Fibroblast of upper back skin (primary cell): ENCODE measurements at places on chromosomes 13 and 19.

- no peak for DNase-seq
Measured at GRCh38 chr19:918481-919198, 1.5 kb downstream of the KISS1R start.

DNA sequence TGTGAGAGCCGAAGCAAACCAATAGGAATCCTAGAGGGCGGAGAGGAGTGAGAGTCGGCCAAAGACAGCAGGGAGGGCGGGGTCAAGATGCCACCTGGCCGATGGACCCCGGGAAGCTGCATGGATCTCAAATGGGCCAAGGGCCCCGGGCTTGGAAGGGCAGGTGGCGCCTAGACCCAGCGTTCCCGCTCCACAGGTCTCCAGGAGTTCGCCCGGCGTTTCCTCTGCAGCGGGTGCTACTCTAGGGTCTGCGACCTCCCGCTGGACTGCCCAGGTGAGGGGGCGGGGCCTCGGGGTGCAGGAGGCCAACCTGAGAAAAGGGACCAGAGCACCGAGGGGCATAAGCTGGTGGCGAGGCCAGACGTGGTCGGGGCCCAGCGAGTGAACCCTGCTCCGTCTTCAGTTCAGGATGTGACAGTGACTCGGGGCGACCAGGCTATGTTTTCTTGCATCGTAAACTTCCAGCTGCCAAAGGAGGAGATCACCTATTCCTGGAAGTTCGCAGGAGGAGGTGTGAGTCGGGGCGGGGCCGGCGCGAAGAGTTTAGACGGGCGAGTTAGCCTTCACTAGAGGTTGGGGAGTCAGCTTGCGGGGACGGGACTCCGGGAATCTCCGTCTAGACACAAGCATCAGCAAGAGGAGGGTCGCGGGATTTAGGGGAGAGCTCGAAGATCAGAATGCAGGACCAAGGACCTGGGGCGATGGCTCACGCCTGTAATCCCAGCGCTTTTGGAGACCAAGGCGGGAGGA lies 9.9 kb downstream of the SPACA6 start:
- DNase-seq, result no peak

- DNase-seq, result no peak
Measured at GRCh38 chr19:31533114-31533513, 183.9 kb upstream of the TSHZ3 start.

- DNase-seq, result peak; percentile 67
Measured at GRCh38 chr13:72864142-72865011, 82.4 kb downstream of the PIBF1 start.

- no peak for DNase-seq
Measured at GRCh38 chr13:25117312-25117711, 21.4 kb downstream of the PABPC3 start.

DNA sequence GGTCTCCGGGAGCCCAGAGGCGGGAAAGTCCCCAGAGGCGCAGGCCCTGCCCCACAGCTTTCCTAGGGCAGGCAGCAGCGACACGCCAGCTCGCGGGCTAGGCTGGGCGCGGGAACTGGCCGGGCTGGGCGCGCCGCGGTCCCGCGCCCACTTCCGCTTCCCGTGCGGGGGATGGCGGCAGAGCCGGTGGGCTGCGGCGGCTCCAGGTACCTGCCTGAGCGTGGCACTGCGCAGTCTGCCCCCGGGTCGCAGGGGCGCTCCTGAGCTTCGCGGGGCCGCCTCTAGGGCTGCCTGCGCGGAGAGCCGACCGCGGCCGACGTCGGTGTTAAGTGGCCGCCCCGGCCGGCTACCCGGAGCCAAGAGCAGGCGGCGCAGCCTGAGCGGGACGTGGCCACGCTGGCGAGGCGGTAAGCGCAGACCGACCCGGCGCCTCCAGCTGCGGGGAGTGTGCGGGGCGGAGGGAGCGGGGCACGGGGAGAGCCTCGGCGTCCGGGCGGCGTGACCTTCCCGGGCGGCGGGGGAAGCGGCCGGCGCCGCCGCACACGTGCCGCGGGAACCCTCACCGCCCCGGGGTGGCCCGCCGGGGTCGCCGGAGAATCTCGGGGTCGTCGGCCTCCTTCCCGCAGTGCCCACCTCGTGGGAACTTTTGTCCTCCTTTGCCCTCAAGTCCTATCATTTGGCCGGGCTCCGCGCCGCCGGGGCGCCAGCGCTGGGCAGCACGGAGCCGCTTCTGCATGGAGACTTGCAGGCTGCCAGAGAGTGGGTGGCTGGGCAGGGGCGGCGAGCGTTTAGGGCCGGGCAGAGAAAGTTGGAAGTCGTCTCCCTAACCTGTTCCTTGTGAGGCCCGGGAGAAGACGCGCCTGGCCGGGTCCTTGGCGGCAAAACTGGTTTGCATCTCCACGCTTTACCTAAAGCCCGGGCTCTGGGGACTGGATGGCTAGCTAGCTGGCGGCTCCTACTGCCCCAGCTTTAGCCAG lies 31.4 kb upstream of the MPHOSPH8 start:
- peak; percentile 33 for DNase-seq

DNA sequence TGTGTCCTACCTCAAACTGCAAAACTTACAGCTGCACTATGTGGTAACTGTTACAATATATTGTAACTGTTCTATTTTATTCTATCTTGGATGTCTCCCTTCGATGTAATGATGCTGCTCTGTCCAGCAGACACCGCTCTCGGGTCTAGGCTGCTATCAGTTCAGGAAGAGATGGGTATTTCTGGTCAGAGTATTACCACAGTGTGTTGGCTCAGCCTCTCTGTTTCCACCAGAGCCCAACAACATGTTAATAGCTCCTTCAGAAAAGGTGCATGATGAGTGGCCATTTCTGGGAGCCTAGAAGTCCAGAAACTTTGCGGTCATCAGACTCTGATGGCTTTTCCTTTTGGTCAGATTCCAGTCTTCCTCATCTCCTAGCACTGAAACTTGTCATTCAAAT lies 35.9 kb upstream of the IGFL1 start:
- no peak for DNase-seq

- DNase-seq, result no peak
Measured at GRCh38 chr19:47456721-47457474, 14.8 kb downstream of the SLC8A2 start.

DNA sequence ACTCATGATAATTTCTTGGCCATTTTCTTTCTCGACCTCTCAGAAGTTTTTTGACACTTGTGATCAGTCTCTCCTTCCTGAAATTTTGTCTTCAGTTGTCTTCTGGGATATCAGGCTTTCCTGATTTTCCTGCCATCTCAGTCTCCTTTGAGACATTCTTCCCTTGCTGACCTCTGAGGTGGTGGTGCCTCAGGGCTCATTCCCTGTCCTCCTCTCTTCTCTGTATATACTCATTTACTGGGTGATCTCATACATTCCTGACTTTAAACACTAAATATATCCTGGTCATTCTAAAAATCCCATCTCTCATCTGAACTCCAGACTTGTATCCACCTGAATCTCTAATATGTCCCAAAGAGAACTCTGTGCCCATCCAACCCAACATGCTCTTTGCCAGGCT lies 31.3 kb upstream of the STARD13 start:
- no peak for DNase-seq

- DNase-seq, result no peak
Measured at GRCh38 chr19:13613447-13613846, 107.2 kb upstream of the CACNA1A start.

DNA sequence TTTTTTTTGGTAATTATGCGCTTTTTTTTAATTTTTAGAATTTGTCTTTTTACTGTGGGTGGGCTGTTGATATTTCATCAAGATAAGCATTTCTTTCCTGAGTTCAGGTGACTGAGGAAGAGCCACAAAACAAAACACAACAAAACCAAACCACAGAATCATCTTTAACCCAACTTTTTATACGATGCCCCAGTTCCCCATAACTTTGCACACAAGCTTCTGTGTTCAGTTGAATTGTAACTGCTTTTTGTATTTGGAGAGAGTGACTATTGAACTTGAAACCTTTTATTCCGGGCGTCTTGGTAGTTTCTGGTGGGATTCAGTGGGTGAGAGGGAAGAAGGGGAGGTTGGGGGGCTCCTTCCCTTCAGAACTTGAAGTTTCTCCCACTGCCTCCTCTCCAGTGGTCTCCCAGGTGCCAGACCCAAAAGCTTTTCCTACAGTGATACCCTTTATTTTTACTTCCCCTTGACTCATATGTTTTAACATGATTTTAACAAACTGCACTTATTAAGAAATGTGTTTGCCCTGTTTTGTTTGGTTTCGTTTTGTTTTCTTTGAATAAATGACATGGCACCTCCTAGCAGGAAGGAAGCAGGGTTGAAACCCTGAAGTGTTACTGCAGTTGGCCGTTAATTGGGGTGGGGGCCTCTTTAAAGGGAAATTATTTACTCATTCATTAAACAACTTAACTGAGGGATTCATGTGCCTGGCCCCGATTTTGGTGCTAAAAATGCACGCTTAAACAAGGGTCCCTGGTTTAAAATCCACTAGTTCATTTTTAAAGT lies 2.7 kb upstream of the CCDC97 start:
- no peak for DNase-seq

DNA sequence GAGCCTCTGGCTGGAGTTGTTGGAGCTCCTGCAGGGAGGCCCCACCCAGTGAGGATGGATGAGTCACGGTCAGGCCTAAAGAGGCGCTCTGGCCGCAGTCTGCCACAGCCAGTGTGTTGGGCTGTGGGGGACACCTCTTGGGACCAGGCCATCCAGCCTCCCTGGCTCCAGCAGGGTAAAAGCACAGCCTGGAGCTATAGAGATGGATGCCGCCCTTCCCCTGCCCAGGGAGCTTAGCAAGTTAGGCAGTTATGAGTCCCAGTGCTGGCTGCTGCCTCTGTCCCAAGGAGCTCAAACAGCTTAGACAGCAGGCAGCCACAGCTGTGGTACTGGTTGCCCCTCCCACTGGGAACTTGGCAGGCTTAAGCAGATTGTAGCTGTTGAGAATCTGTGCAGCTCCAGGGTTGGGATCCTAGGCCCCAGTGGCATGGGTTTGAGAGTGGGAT lies 100.9 kb downstream of the NDFIP2 start:
- peak; percentile 17 for DNase-seq

GRCh38 chr19:47305309-47305751 lies 4.3 kb upstream of the C5AR1 start:
- peak; percentile 90 for DNase-seq

GRCh38 chr13:73077865-73078264 lies 19.1 kb downstream of the KLF5 start:
- no peak for DNase-seq

DNA sequence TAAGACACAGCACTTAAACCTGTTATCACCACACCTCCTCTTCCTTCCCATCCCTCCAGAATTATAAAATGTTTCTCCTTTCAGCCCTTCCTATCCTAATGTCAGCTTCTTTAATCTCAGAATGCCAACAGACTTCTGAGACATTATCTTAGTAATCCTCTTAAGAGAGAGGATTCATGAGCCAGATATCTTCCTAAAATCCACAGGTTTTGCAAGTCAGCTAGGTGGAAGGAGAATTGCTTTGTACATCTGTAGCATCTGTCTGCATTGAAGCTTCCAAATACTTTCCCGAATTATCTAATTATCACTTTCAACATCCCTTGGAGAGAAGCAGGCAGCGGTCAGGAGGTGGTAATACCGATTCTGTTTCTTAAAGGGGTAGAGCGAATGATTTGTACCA lies 179.1 kb downstream of the DCT start:
- DNase-seq, result no peak

DNA sequence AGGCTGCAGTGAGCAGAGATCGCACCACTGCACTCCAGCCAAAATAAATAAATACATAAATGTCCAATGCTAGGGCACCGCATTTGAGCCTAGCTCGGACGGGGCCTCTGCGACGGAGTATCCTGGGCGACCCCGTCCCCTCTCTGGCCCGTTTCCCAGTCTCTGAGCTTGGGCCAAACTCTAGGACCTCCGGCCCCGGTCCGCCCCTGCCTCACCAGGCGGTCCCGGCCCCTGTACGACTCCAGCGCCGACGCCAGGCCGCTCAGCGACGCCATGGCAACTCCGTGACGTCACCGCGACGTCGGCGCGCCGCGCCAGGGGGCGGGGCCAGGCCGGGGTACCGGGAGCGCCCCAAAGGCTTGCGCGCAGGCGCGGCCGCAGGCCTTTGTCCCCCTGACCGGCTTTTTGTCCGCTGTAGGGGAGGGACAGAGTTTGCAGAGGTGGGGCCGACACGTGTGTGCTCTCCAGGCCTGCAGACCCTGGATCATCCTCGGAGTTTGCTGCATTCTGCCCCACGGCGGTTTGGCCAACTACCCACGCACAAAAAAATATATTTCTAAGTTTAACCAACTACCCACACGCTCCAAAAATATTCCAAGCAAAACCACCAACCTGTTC lies at the start of gene PEX11G:
Gene PEX11G, minus strand, starts transcription at position 300 of the 618 bp plus-strand sequence. Its CDS starts 25 bp downstream, at position 275.
- peak; percentile 86 for DNase-seq

- DNase-seq, result no peak
Measured at GRCh38 chr13:73372666-73373627, 314.1 kb downstream of the KLF5 start.

GRCh38 chr19:6802336-6803035 lies 30.0 kb downstream of the VAV1 start:
- DNase-seq, result no peak

DNA sequence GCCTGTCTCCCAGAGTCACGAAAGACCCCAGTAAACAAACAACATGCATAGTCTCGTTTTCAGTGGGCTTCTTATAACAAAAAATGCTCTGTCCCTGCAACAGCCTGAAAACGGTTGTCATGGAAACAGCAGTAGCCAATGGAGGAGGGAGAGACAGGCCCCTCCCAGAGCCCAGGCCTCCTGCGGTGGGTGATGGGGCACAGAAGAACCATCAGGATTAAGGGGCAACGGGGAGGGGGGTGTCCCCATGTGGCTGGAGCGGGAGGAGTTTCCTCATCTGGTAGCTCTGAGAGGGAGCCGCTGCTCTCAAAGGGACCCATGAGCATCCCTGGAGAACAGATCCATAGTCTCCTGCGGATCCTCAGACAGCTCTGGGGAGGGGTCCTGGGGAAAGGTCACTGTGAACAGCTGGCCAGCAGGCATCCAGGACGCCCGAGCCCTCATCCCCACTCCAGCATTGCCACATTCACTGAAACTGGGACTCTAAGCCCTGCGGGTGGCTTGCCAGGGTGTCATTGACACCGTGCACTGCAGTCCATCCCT lies 37.5 kb upstream of the PNMA8B start:
- no peak for DNase-seq

DNA sequence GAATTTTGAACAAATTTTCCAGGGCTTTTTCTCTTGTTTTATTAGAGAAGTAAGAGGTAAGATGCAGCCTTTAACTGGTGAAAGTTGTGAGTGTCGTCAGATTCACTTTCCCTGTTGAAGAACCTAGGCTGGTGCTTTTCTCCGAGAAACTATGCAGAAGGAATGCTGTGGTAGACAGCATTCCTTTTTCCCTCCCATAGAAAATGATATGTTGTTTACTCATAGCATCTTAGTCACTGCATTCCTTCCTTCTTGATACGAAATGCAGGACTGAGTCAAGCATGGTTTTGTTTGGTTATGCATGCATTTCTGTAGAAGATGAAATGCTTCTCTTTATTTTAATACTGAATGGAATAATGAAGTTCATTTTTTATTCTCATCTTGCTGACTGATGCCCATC lies 3.4 kb downstream of the ITGBL1 start:
- DNase-seq, result peak; percentile 94

DNA sequence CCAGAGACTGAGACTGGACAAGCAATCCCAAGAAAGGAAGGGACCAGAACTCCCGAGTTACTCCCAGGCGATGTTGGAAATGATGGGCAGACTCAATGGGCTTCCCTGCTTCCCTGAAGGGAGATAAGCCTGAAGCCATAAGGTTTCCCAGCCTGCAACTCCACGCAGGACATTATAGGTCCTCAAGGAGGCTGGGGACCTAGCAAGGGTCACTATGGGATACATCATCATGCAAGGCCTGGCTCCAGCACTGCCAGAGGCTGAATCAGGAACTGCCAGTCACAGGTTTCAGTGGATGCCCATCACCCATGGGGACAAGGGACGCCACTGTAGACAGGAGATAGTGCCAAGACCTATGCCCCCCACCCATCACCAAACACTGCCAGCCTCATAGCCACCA lies 338.7 kb downstream of the IRS2 start:
- no peak for DNase-seq
